D341Med (cell line): ENCODE measurements at places on chromosomes 1 and 21.
A peak's percentile ranks its signal among the peaks of the same experiment; 100 is the strongest.

- peak; percentile 75 for DNase-seq
Observed at GRCh38 chr1:25503551-25504426, 39.6 kb upstream of the LDLRAP1 start.

DNA sequence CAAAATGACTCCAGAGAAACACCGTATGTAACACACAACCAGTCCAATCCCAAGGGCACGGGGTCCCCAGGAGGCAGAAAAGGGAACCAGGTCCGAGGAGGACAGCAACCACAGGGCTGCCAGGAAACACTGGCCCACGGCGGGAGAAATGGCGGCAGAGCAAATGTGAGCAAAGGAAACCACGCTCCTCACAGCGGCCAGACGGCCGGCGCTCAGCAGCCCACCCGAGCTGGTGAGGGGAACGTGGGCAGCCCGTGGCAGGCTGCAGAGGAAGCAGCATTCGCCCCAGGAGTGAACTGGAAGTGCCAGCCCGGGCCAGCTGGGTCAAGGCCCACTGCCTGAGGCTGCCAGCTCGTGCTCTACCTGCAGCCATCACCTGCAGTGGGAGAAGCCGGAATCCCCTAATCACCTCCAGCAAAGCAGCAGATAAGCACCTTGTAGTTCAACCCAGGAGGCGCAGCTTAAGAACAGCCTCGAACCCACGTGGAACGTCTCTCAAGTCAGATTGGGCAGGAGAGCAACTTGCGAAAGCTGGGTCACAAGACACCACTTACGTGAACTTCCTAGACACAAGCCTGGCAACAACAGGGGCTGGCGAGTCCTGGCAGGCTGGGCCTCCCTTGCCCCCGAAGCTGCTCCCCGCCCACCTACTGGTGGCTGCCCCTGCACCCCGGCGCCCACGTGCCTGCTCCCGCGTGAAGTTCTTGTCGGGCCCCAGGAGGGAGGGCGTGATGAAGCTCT is 6.7 kb downstream of the SLC19A1 start:
- no peak for DNase-seq

DNA sequence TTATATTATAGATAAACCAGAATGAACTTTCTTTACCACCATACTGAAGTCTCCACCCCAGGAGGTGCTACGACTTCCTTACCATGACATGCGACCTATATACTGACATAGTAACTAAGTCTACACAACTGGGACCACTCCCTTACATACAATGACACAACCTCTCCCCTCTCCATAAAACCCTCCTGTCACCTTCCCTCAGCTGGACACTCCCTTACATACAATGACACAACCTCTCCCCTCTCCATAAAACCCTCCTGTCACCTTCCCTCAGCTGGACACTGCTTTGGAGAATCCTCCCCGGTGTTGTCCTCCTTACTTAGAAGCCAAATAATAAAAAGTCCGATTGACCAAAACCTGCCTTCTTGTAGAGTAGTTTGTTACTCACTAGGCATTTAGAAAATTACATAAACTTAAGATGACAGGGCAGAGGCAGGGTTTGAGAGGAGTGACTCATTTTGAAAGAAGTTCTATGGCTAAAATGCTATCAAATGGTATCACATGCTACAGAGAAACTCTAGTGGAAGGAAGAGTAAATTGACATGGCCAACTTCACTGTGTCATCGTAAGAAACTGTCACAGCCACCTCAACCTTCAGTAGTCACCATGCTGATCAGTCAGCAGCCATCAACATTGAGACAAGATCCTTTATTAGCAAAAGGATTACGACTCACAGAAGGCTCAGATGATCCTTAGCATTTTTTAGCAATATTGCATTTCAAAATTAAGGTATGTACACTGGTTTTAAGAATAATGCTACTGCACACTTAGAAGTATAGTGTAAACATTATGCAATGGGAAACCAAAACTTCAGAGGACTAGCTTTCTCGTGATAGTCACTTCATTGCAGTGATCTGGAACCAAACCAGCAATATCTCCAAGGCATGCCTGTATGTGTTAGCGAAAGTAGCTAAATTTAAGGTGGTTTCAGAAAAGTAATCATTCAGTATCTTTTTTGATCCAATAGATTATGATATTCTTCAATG is 56.4 kb downstream of the AHCTF1 start:
- no peak for DNase-seq

DNA sequence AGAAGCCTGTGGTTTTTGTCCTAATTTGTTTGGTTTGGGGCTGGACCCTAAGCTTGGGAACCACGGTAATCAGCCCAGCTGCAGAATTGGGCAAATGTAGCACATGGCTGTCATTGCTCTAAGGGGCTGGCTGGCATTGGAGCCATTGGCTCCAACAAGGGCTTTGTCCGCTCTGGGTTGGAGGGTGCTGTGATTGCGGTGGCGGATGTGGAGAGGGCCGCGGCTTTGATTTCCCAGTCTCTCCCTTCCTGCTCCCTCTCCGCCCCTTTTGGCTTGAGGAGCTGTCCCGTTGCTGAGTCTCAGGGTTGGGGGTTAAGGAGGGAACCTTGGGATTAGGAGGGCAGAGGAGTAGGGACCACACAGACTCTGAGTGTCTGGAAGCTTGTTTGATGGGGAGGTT is 91.7 kb upstream of the CD34 start:
- DNase-seq: no peak

DNA sequence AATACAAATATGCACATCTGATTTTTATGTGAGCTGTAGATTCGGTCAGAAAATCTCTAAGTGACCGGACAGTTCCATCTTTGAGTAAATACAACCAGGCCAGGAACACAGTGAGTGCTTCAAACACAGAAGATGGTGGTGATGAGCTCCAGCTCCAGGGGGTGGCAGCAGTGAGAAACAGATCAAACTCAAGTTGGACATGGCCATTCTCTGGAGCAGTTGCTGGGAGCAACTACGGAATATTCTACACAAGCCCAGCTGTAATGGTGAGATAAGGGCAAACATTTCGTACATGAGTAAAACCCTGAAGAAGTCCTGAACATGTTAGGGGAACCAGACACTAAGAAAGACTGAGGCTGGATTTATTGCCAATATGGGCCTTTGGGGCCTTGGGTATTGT is 100.7 kb downstream of the BARHL2 start:
- peak; percentile 59 for DNase-seq

DNA sequence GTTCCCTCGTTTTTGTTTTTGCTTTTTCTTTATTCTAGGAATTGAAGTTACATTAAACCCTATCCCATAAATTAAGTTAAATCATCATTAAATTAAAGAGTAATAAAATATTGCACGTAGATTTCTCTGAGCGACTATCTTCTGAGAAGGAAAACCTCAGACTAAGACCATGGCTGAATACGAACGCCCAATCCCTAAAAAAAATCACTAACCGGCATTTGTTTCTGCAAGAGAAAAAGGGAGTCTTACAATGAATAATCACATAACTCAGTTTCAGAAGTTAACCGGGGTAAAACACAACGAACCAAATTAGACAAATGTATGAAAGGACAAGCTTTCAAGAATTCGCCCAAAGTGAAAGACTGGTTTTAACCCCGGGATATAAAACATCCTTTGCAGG is 1.3 kb downstream of the PIK3R3 start:
- no peak for DNase-seq

DNA sequence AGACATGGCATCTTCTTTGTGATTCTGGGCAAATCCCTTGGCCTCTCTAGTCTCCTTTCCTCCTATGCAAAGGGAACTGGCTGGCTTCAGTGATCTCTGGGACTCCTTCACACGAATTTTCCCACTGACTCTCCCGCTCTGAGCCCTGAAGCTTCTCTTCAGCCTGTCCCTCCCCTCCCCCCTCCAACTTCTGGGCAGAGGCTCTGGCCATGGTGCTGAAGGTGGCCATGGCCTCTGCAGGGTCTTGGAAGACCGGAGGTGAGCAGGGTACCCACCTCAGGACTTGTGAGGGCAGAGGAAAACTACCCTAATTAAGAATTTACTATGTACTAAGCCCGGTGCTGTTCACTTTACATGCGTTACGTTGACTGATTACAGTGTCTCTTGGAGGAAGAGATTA is 29.4 kb upstream of the POU3F1 start:
- no peak for DNase-seq

- no peak for DNase-seq
Observed at GRCh38 chr1:37189111-37189510, 154.8 kb upstream of the GRIK3 start.
